8988T (cell line): ENCODE measurements at places on chromosomes 13 and 19.

GRCh38 chr19:36528921-36529518 lies 949 bp upstream of the ZNF260 start:
- DNase-seq = peak; percentile 27

GRCh38 chr19:37953171-37953917 lies 46.3 kb downstream of the SIPA1L3 start:
- no peak for DNase-seq

DNA sequence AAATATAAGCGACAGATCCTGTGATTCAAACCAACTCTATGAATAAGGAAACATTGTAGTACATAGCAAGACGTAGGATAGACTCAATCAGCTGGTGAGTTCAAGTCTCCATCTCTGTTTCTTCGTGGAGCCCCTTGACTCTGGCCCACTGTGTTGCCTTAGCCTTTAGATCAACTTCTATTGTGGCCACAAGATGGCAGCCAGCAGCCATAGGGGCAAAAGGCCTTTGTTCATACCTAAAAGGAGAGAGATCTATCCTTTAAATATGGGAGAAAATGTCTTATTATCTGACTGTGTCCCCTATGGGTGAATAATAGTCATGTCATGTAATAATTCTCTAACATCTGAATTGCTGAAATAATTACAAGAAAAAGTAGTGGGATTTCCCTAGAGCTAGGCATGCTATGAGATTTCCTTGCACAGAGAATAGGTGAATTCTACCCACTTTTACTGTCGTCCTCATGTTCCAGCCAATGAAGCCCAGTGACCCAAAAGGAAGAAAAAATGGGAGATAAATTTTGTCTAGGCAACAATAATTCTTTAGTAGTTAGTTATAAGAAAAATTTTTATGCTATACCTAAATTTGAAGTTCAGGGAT lies 129.4 kb downstream of the PCDH20 start:
- DNase-seq = no peak

- DNase-seq = no peak
Observed at GRCh38 chr13:72495681-72496080, 231.7 kb downstream of the MZT1 start.

DNA sequence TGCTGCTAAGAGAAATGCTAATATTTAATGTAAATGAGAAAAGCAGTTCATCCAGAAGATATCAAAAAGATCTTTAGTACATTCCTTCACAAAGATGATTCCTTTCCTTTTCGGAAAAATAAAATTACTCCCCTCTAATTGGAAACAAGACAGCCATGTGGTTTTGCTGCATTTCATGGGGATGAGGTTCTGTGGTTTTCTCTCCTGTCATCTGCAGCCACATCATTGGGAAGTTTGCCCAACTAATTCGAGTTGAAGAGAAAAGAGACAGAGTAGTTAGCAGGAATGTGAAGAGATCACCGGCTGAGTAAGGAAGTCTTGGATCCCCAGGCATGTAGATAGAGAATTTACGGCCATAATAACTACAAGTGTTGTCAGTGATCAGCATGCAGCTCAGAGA lies 122.1 kb downstream of the CYSLTR2 start:
- no peak for DNase-seq

DNA sequence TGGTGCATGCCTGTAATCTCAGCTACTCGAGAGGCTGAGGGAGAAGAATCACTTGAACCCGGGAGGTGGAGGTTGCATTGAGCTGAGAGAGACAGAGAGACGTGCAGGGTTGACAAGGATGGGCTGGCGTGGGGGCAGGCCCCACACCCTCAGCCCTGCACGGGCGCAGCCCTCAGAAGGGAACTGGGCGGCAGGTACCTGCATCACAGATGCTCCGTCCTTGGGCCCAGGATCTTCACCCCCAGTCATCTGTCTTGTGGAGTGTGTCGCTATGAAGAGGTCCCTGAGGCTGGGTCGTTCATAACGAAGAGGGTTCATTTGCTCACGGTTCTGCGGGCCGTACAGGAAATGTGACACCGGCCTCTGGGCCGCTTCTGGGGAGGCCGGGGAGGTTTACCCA lies 20.3 kb downstream of the C2CD4C start:
- DNase-seq = no peak
